ENCODE measurements at places on chromosomes 1 and 21. TPM values are rescaled to one million over a fixed set of nuclear protein-coding genes. Genes with fewer than 3 reads are reported as not detected.

DNA sequence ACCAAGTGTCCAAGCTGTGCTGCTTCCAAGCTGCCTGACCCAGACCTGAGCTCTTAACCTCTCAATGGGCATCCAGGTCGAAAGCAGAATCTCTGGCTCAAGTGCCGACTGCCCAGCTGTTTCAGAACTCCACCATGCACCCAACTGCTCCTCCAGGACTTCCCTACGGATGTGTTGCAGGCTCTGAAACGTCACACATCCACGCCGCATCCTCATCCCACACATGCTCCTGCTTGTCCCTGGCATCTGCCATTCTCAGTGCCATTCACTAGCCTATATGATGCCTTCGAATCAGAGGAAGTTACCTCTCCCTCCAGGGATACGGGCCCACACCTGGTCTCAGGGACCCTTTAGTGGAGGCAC is 11.2 kb downstream of the PDZK1IP1 start:
- peak; percentile 58 for DNase-seq

- no peak for DNase-seq
Measured at GRCh38 chr1:85343213-85343611, 66.8 kb upstream of the BCL10 start.

The HSPA6 gene
- total RNA-seq: 6.4 TPM

GRCh38 chr1:68201546-68202238 is 30.6 kb downstream of the WLS start:
- no peak for DNase-seq

GRCh38 chr1:185365951-185366350 is 48.9 kb upstream of the IVNS1ABP start:
- no peak for DNase-seq

GRCh38 chr1:151059109-151060006 is at the start of gene CDC42SE1:
TSS of gene CDC42SE1 (minus strand) at chr1:151059622. CDS start at chr1:151055730, 3,892 bp downstream.
- DNase-seq: peak; percentile 96

DNA sequence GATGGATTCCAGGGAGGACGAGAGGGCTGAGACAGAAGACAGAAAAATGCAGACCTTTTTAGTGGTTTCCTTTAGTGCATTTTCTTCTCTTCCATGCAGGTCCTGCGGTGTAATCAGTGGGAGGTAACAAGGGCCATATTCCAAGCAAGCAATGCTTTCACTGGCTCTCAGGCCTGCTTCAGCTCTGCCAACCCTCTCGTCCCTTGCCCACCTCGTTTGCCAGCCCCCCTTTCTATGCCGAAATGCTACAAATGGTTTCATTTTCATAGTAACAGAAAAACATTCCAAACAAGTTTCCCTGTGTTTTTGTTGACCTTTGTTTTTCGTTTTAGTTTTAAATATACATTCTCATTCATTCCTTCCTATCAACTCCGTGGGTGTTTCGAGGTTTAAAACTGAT is 443.1 kb downstream of the TTLL7 start:
- no peak for DNase-seq

The LENEP gene
- not detected for total RNA-seq

GRCh38 chr21:46039891-46040660 is 57.8 kb upstream of the COL6A2 start:
- DNase-seq: peak; percentile 74

- DNase-seq: no peak
Measured at GRCh38 chr1:33391343-33392078, 39.4 kb downstream of the PHC2 start.

GRCh38 chr21:41824466-41825207 is 54.5 kb downstream of the PRDM15 start:
- no peak for DNase-seq

GRCh38 chr1:111864862-111865261 is 109.2 kb downstream of the DDX20 start:
- DNase-seq: no peak

DNA sequence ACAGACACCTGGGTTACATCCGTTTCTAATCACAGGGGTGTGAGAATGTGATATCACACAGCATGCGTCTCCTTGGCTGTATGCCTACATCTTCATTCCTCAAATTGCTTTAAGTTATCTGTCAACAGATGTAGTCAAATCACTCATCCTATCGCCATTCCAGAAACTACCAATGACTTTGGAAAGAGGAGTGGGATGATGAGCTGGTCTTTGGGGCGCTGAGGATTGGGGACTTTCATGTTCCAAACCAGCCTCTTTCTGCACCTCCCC is 104.8 kb downstream of the NAV1 start:
- DNase-seq: no peak

DNA sequence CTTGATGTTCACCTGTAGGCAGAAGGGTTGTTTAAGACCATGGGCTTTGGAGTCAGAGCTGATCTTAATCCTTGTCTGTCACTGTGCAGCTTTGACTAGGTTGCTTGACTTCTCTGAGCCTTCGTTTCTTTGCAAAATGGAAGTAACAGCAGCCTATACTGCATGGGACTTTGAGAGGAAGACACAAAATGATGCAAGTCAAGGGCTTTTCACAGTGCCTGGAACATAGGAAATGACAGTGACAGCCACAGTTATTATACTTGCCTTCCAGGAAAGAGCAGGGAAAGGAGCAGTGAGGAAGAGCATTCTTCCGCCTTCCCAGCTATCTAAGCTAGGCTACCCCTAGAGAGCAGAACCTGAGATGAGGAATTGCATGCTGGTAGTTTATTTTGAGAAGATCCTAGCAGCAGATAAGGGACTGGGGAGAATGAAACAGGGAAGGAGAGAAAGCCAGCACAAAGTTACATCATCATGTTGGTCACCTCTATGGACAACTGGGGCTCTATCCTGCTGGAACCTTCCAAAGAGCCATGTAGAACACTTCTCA is 3.1 kb downstream of the CSF3R start:
- no peak for DNase-seq

Measured in posterior vena cava (tissue), 2 donors.